ENCODE measurements at places on chromosomes 4 and X.

DNA sequence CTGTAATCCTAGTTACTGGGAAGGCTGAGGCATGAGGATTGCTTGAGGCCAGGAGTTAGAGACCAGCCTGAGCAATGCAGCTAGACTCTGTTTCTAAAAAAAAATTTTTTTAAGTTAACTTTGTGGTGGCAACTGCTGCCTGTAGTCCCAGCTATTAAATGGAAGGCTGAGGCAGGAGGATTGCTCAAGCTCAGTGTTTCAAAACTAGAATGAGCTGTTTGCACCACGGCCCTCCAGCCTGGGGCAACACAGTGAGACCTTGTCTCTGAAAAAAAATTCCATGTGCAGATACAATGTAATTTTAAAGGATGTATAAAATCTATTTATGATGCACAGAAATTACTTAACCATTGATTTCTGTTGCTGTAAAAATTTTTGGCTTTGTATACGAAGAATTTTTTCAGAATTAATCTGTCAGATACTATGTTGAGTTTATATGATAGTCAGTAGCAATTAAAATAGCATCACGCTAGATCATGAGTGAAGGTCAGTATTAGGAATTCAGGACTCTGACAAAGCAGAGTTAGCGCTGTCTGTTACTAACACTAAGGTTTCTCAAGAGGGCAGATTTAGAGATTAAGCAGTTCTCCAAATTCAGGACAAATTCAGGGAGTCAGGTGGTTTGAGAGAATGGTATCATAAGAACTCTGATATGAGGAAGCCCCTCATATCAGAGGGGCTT is 8.3 kb upstream of the AGA start:
- peak; percentile 74 for DNase-seq

DNA sequence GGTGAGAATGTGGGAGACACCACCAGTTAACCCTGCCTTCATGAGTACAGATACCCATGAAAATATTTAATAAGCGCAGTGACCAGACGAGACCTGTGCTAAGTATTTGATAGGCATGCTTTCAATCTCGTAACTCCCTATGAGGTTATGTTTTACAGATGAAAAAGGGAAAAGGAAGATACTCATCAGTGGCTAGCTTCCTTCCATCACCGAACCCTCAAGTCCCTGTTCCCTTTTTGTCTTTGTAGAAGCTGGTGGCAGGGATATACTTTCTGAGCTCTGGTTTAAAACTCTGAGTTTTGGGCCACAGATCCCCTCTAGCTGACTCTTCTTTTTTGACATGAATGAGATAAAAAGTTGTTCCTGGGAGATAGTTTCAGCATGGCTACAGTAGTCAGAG is 26.3 kb downstream of the AFF1 start:
- no peak for DNase-seq

DNA sequence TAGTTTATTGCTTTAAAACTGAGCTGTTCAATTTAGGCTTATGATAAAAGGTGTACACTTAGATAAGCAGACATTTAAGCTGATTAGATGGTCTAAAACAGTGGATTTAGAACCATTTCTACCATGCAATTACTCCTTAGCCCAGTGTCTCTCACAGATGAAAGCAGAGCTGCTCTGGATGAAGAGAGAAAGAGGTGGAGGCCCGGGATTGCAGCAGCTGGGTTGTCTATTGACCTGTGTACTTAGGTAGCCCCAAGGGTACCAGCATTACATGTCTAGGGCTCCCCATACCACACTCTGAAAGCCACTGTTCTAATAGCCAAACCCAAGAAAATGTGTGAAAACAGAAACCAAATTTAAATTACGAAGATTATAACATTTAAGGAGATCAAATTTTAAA is 86.0 kb upstream of the GIMD1 start:
- no peak for DNase-seq

DNA sequence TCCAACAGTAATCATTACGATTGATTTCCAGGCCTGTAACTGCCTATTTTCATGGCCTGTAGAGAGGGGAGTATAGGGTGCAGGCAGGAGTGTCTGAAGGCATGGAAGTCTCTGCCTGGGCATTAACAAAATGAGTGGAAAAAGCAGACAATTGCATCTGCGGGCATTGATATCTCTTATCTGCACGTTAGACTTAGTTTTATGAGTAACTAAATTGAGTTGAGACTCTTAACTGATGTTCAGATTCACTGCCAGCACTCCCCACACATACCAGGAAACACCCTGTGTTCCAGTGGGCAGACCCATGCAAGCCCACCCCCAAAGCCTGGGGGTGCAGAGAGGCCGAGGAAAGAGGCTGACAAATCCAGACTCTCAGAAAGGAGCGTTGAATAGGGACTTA is 33.3 kb downstream of the F11 start:
- DNase-seq, result no peak

- DNase-seq, result no peak
These were observed 177.3 kb downstream of the NSUN7 start for GRCh38 chr4:40927074-40927473.

GRCh38 chr4:154120690-154121345 is 331.9 kb upstream of the SFRP2 start:
- no peak for DNase-seq

DNA sequence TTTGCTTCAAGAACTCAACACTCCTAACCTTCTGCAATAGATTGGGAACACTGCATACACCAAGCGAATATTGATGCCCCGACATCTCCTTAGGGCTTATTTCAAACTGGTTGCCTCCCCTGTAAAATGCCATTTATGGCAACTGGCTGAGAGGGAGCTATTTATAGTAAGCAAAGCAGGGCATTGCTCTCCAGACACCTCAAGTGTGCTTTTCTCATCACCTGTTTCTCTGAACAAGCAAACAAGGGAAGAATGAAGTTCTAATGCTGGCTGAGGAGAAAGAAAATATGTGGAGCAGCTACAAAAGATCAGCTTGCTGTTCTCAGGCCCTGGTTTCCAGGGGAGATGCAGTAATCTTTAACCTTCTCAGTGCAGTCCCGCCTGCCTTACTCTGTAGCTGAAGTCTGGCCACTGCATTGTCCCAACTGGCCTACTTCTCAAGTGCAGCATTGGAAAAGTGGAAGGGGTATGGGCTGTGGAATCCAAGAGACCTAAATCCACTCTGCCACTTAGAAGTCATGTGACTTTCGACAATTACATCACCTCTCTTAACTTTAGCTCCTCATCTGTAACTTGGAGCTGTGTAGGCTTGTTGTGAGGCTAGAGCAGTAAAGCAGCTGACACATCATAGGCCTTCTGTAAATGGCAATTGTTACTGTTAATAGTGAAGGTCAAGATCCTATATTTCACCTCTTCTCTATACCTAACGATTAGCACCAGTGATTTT is 47.9 kb upstream of the FGF13 start:
- no peak for DNase-seq

- no peak for DNase-seq
These were observed 44.2 kb downstream of the COQ2 start for GRCh38 chr4:83240379-83240875.

GRCh38 chr4:176005766-176006165 is 59.9 kb upstream of the WDR17 start:
- DNase-seq, result no peak

DNA sequence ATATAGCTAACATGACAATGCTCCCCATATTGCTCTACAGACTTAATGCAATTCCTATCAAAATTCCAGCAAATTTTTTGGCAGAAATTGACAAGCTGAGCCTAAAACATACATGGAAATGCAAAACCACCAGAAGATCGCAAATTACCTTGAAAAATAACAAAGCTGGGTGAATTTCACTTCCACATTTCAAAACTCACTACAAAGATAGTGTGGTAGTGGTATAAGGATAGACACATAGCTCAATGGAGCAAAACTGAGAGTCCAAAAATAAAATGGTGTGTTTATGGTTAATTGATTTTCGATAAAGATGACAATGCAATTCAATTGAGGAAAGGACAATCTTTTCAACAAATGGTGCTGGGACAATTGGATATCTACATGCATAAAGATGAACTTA is 65.8 kb downstream of the SLC9A7 start:
- no peak for DNase-seq

GRCh38 chrX:53049127-53049517 is 533 bp downstream of the GPR173 start:
- DNase-seq, result no peak

GRCh38 chr4:10959586-10959985 is 275.0 kb upstream of the CLNK start:
- DNase-seq, result no peak

GRCh38 chr4:173111031-173111430 is 57.6 kb upstream of the GALNT7 start:
- DNase-seq, result no peak

DNA sequence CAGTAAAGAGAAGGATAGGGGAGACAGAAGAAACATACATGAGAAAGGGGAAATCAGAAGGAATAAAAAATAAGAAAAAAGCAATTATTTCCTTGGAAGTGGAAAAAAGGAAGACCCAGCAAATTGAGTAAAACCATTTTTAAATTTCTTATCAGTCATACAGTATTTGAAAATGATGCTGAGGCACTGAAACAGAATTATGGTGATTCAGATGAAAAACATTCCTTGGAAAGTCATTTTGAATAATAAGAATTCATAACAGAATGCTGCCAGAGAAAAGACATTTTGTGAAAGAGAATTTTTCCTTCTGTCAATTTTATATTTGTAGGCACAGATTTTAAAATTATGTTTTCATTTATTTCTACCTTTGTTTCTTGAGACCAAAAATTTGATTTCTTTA is 895.5 kb upstream of the EPHA5 start:
- DNase-seq, result no peak

DNA sequence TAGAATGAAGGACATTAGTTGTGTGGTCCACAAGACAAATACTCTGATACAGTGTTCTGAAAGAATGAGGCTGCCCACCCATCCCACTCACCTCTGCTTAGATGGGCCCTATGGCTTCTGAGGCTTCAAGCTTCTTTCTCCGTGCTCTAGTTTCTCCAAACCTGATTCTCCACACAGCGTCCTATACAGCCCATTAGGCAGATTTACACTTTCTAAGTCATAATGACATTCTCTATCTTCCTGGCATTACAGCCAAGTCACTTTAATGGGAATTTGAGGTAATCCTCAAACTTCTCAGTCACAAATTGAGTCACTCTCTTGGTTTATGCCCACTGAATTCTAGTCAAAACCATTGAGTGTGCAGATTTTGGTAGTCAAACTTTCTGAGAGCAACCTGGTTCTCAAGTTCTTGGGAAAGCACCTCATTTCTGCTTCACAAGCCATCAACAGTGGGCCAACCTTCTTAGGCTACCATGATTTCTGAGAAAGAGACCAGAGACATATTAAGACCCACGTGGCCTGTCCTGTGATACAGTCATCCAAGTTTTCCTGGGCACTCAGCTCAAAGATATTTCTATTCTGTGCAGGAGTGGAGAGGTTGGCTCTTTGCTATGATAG is 6.2 kb upstream of the SETD7 start:
- no peak for DNase-seq

DNA sequence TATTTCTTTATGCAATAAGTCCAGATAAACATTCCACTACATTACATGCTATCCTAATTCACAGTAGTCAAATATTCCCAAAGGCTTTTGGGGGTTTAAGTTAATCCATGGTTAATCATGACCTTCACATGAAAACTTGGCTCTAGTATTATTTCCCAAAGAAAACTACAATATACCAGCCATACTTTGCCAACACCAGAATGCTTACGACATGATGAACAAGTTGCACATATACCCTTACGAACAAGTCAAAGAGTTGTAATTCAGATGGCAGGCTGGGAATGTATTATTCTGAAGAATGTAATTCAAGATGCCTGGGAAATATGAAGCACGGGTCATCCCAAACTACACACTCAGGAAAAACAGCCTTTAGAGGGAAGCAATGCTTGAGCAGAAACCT is 499.6 kb downstream of the PPARGC1A start:
- no peak for DNase-seq

GRCh38 chr4:185213877-185214276 is 4.5 kb downstream of the SNX25 start:
- DNase-seq, result no peak

GRCh38 chr4:25790024-25790423 is 72.8 kb downstream of the SEL1L3 start:
- DNase-seq, result no peak

- DNase-seq, result no peak
These were observed 52.8 kb downstream of the ADGRG4 start for GRCh38 chrX:136353526-136354093.

GRCh38 chr4:73311428-73311827 is 52.8 kb upstream of the ANKRD17 start:
- peak; percentile 33 for DNase-seq

DNA sequence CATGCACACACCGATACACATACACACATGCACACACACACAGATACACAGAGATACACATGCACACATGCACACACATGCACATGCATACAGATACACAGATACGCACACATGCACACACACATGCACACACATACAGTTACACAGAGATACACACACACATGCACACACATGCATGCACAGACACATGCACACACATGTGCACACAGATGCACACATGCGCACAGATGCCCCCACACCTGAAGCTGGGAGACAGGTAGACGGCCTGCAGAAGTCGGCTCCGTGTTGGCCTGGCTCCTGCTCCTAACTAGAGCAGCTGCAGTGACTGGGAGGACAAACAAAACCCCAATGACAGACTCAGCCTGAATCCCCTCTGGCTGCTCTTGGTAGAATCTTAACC is 46.8 kb downstream of the PSAPL1 start:
- DNase-seq, result no peak

GRCh38 chrX:111101580-111101979 is 5.6 kb downstream of the PAK3 start:
- no peak for DNase-seq

- peak; percentile 3 for DNase-seq
These were observed 380.6 kb upstream of the MAGEB2 start for GRCh38 chrX:29834764-29835163.

GRCh38 chrX:21528076-21528475 is 130.1 kb downstream of the KLHL34 start:
- peak; percentile 37 for DNase-seq

DNA sequence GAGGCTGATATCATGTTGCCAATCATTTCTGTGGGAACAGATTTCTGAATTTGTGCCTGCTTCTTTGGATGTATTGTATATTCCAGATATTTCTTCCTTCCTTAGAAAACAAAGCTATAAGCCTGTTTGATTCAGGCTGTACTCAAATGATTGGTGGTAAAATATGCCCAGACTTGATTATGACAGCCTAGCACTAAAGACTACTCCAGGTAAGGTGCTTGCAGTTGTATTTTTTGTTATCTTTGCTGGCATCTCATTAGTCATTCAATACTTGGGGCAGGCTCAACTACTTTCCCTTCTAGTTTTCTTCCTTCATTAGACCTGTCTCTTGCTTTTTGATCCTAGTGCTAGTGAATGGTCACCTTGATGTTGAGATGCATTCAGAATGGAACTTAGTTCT is 90.6 kb downstream of the ZNF518B start:
- no peak for DNase-seq

DNA sequence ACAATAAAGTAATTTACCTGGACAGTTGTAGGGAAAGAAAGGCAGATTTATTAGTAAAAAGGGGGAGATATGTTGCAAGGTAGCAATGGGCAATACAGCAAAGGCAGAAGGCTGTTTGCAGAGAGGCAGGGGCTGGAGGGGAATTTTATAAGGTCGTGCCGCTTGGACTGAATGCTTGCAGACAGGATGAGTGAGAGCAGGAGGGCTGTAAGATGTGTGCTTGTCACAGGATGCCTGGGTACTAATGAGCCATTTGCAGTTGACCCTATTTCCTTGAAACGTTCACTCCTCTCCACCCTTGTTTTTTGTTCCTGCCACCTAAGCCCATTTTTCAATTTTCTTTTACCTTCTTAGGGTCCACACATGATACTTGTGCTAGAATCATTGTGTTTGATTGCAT is 214.7 kb downstream of the TRAM1L1 start:
- DNase-seq, result no peak

Measured in fibroblast of villous mesenchyme (primary cell).